Left cardiac atrium (tissue), 4 donors: ENCODE measurements at places on chromosomes 16 and 17.

DNA sequence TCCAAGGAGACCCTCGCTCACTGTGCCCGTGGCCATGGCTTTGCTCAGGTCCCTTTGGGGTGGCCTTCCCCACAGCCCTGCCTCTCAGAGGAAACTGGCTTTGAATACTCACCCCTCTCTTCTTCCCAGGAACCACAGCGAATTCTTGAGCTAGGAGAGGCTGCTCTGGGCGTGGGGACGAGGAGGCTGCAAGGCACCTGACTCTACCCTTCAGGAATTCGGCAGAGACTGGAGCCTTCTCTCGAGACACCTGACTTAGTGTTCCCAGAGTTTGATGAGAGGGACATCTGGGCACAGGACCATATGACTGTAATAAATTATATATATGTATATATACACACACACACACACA is 6.2 kb downstream of the LLGL2 start:
- no peak for DNase-seq

GRCh38 chr17:17573912-17574311 is 17.6 kb downstream of the PEMT start:
- no peak for DNase-seq

DNA sequence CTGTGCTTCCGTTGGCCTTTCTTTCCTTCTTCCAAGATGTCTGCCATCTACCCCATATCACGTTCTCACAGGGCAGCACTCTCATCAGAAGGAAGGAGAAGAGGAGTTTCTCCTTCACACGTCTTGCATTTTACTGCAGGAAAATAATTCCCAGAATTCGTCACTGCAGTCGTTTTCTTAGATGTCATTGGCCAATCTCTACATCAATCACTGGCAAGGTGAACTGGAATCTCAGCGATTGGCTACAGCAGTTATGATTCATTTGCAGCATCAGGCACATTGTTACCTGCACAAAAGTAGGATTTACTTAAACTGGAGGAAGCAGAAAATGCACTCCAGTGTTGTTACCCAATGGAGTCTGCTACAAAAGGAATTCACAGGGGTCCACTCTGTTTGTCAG is 277.2 kb upstream of the RBFOX1 start:
- DNase-seq, result no peak

DNA sequence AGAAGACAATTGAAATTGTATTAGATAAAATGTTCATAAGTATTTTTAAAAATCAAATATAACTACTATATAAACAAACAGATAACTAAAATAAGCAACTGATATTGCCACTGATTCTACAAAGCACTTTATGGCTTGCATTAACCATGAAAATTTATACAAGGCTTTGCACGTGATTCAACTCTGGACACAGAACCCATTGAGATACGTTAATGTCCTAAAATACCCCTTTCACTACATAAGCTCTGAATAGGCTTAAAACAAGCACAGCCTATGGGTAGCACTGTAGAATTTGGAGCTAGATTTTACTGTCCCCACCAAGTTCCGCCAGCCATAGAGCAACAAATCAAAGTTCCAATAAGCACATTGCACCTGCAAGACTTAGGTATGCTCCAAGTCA is 4.5 kb downstream of the ZNF652 start:
- DNase-seq, result no peak

GRCh38 chr17:65294181-65294719 is 157.1 kb downstream of the RGS9 start:
- DNase-seq, result peak; percentile 60
